ENCODE measurements at places on chromosomes 3 and 15. TPM values are rescaled to one million over a fixed set of nuclear protein-coding genes. Genes with fewer than 3 reads are reported as not detected.

- no peak for DNase-seq
Measured at GRCh38 chr15:35698331-35698730, 152.4 kb upstream of the DPH6 start.

DNA sequence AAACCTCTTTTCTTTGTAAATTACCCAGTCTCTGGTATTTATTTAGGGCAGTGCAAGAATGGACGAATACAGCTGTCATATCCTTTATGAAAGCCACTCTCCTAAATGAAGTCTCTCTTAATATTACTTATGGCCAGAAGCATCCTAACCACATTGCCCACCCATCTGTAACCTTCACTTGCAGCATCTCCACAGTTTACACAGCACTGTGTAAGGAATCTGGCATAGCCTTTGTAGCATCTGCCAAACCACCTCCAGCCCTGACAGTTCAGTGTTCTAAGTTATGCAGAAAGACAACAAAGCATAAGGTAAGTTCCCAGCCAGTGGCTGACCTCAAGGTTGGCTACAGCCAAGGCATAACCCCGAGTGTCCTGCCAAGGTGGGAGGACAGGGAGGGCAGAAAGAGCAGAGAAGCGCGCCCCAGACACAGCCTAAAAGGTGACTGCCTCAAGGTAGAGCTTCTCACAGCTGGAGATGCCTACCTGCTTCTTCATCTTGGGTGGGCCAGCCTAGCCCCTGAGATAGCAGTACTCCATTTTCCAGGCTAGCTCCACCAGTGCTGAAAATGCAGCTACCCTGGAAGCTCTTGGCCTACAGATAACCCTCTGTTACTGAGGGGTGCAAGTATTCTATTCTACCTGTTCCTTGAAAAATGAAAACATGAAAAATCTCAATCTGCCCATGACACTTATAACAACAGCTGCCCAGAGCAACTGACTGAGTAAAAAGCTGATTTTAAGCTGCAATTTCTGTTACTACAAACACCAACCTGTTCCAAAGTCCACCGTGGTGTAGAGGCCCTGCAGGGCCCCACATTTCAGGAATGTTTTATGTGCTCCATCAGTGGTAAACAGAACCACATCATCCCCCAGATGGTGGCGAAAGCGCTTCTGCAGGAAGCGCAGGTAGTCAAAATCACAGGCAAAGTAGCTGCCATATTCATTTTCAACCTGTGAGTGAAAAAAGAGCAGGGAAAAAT is 39.3 kb downstream of the GLB1 start:
- DNase-seq = no peak

DNA sequence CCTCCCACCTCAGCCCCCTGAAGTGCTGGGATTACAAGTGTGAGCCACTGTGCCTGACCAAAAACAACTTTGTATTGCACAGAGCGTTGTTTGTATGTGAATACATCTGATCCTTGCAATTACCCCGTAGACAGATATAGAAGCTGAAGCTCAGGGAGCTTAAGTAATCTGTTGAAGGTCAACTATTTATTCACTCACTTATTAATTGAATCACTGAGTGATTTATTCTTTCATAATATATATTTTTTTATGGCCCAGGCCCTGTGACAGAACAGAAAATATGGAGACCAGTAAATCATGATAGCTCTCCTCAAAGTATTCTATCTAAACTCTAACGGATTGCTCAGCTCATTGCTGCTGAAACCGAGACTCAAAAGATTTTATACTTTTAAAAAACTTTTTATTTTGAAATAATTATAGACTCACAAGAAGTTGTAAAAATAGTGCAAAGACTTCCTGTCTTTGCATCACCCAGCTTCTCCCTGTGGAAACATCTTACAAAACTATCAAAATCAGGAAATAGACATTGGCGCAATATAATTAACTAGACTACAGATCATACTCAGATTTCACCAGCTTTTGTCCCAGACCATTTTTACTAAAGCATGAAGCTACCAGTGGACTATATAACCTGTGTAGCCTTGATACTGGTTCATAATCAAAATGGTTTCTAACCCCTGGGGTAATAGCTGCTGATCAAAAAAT is 466.1 kb downstream of the PDCD6IP start:
- DNase-seq = no peak

DNA sequence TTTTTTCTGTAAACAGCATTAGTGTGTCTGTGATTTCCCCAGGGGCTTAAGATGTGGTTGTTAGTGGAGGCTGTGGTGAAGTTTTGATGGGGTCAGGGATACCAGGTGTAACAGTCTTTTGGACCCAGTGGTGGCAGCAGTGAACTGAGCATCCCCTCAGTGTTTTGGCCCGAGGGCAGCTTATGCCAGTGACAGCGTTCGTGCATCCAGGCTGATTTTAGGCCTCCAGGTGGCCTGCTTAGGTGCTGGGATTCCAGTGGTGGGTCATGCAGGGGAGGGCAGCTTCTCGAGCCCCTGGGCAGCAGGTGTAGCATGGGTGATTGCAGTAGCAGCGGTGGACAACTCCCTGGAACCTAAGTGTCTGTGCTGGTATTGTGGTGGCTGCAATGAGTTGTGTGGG is 29.2 kb downstream of the STT3B start:
- no peak for DNase-seq

- no peak for DNase-seq
Measured at GRCh38 chr15:23424111-23424904, 22.7 kb downstream of the GOLGA6L2 start.

Gene SLC15A2
- 1.4 TPM for total RNA-seq

Gene THAP10
- total RNA-seq = 7.5 TPM

All from neural crest cell (in vitro differentiated cells).